T follicular helper cell (primary cell): ENCODE measurements at places on chromosomes 11 and 22.

GRCh38 chr11:9626496-9627394, 37.1 kb upstream of the SWAP70 start:
- no peak for DNase-seq

DNA sequence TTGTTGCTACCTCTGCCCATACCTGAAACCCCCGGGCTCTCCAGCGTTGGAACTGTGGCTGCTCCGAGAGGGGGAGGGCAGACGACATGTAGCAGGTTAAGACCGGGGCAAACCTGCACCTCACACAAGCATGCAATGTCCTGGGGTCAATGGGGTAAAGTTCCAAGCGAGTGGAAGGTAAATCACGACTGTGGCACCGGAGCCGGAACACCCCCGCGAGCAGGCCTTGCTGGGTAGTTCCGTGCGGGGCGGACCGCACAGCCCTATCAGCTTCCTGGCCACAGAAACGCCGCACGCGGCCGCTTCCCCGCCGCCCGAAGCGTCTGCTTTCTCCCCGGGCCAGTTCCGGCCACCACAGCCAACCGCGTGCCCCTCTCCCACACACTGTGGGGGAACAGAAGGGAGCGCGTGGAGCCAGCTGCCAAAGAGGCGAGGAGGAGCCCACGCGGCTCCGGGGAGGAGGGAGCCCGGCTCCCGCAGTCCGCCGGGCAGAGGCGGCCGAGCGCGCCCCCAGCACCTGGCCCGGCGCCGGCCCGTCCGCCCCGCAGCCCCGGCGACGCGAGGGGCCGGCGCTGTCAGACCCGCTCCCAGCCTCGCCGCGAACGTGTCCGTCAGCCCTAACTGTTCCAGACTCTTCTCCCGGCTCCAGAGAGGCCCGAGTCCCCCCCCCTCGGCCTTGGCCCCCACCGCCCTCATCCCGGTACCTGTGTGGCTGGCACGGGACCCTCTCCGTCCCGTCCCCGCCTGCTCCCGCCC, 1.6 kb downstream of the SPTBN2 start:
- DNase-seq, result no peak

GRCh38 chr22:19635644-19636043, 78.7 kb upstream of the SEPTIN5 start:
- no peak for DNase-seq

DNA sequence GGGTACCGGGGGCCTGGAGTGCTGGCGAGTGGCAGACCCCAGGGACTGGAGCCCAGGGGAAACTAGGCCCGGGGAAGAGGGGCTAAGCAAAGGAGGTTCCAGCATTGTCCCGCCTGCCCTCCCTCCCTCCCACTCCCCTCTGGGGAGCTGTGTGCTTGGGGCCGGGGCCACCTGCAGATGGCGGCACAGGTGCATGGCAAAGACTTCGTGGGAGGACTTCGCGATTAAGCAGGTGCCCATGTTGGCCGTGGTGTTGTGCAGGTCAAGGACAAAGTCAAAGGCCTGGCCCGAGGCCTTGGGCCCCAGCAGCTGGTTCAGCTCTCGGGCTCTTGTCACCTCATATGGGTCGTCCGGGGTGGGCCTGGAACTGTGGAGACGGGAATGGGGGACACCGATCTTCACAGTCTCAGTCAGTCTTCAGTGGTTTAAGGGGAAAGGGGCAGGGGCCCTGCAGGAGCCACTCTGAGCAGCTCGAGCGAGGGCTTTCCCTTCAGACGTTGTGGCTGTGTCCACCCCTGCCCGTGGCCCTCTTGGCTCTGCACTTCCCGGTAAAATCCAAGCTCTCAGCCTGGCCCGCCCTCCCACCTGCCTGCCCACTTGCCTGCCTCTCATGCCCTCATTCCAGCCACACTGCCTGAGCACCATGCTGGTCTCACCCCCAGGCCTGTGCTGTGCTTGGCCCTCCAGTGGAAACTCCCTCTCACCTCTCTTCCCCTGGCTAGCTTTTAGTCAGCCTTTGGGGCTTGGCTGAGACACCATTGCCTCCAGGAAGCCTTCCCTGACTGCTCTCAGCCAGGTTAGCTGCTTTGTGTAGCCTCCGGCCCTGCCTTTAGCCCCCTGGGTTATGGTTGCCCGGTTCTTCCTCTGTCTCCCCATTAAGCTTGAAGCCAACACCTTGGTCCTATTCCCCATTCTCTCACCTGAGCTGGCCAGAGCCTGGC, 4.7 kb downstream of the ACY3 start:
- DNase-seq, result no peak

GRCh38 chr11:92285776-92286175, 61.2 kb downstream of the FAT3 start:
- DNase-seq, result no peak
